ENCODE measurements at places on chromosomes 12 and 14.
A peak's percentile ranks its signal among the peaks of the same experiment; 100 is the strongest.

DNA sequence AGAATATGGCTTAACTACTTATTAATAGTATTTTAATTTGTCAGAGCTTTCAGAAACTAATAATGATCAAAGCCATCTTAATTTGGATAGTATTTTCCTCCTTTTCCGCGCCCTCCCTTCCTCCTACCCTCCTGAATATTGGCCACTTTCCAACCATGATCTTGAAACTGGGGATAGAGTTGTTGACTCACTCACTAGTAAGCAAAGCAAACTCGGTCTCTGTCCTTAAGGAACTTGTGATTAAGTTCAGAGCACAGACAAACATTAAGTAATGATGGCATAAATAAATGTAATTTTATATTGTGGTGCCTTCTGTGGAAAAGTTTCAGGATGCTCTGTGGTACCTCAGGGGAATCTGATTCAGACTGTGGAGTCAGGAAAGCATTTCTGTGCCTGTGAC, 75.7 kb downstream of the LRRK2 start:
- no peak for DNase-seq

DNA sequence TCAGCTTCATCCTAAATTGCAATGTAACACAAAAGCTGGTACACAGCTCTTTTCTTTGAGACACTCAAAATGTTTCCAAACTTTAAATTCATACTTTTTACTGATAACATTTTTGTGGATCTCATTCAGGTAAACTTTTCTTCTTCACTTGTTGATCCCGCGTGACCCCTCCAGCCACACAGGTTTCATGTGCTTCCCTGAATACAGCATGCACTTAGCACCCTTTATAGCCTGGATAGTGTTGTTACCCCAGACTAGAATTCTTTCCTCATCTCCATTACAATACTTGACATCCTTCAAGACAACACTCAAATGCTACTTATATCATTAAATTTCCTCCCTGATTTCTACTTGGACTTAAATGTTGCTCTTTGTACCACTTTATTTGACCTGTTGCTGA, 373.4 kb downstream of the RAD51B start:
- DNase-seq: no peak

- no peak for DNase-seq
Measured at GRCh38 chr12:46480724-46481123, 108.2 kb upstream of the SLC38A2 start.

GRCh38 chr12:54606556-54606955, 18.1 kb upstream of the PPP1R1A start:
- no peak for DNase-seq

DNA sequence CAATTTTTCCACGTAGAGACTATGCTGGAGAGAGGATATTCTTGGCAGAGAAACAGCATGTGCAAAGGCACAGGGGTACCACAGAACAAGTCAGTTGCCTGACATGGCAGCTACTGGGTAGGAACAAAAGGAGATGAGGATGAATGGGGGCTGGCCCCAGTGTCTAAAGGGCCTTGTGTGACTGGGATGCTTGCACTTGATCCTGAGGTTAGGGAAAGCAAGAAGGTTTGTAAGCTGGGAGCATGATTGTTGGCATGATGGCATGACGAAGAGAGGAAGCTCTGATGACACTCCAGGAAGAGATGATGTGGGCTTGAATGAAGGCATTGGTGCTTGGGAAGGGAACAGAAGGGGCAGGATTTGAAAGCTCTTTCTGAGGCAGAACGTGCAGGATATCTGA, 139.1 kb downstream of the ZFP36L1 start:
- DNase-seq: no peak

- DNase-seq: no peak
Measured at GRCh38 chr12:55737581-55738122, 5.3 kb upstream of the GDF11 start.

DNA sequence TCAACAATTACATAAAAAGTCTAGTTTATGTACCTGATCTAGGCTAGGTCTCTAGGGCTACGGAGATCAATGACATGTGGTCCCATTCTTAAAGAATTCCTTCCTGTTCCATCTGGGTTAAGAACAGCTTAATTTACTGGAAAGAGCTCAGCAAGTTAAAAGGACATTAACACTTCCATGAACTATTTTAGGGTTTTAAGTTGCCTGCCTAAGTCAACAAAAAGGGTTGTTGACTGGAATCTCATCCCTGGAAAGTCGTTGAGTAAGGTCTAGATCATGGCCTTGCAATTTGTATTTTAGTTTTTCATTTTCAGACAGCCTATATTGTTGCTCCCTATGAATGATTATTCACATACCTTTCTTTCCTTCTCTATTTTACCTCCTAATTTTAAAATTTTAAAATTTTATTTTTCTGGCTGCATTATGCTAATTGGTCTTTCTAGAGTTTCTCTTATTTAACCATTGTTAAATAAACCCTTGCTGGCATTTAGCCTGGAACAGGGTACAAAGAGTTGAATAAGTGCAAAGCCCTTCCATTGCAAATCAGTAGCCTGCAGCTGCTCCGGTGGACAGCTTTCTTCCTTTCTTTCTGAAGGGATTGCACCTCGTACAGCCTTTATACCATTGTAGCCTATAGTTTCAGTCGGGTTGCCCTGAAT, 66.3 kb downstream of the VRK1 start:
- DNase-seq: no peak

DNA sequence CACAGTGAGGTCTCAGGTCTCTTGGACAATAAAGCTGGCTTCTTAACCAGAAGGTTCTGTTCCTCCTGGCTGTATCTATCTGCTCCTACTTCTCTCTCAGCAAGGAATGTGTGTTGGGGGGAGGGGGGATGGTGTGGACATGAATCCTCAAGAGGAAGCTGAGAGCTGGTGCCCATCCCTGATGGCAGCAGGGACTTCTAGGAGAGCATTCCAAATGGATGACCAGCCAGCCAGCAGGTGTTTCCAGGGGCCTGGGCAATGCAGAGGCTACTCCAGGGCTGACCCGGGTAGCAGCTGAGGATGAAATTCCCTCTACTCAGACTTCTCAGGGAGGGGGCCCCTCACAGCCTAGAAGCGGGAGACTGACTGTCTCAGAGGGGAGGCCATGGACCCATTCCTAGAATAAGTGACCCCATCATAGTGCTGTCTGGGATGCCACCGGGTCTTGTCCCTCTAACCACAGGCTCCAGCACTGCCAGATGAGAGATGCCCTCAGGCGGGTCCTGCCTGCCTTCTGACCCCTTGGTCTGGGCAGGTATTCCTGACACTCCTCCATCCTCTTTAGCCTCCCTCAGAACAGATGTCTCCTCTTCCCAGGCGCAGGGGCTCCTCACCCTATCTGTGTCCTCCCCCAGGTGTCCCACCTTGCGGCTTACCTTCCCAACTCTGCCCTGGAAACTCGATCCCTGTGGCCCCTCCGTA, 1.2 kb downstream of the RAB15 start:
- DNase-seq: no peak

DNA sequence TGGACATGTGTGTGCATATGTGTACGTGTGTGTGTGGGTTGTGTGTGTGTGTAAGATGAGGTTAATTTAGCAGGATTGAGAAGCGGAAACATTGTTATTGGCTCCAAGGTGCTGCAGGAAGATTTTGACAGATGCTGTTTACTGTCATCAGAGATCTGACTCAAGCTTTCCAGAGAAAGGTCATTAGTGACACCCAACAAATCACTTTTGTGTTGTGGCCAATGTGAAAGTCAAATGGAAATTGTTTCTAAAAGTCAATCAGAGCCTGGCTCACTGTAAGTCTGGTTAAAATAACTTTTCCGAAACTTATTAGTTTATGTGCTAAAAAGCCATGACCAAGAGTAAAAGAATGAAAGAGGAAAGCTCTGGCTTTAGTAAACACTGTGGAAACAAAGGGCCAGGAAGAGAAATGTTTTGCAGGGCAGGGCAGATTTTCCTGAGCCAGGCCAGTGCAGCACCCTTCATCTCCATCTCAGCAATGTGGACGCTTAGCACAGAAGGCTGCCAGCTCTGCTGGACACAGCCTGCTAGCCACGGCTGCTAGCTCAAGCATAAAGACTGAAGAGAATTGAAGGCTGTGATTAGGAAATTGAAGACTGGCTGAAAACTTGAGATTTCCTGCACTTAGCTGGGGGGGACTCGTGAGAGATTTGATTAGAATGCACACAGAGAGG, 235.8 kb downstream of the NEDD1 start:
- DNase-seq: no peak

DNA sequence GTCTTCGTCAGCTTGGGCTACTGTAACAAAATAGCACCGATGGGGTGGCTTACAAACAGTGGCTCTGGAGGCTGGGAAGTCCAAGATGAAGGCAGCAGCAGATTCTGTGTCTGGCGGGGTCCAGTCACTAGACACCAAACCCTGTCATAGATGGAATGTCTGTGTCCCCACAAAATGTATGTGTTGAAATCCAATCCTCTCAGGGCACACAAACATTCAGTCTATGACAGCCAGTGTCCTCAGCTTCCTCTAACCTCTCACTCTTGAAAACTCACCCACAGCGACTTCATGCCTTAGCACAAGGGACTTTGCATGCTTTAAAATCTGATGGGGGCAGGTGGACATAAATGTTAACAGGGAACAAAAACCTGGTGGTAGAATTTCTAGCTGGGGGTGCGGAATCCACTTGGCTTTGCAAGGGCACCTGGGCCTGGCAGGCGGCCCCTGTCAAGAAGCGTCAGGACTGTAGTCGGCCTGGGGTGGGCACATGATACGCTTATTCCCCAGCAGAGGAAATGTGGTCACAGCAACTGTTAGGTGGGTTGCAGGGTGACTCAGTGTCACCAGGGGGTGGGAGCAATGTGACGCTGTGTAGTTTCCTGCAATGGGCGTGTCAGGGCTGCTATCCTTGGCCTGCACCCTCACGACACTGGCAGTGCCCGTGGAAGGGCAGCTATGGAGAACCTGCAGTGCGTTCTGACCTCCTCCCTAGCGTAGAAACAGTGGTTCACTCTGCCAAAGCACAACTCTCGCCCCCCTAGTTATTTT, 17.7 kb downstream of the RIN3 start:
- peak; percentile 86 for DNase-seq

DNA sequence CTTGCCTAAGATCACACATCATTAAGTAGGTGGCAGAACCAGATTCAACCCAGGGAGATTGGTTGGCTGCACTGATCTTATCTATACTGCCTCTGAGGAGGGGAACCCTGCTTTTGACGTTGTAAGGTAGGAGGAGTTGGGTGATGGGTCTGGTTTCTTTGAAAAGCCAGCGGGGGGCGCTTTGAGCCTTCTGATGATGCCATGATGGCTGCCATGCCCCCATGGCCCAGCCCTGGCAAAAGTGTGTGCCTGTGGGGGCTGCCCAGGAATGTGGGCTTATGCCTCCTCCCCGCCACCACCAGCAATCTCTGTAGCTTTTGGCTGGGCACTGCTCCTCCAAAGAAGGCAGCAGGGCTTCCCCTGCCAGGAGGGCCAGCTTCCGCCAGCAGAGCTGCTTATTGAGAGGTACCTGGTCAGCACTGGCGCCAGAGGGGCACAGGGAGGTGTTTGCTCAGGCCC, 224.3 kb downstream of the SLC41A2 start:
- peak; percentile 66 for DNase-seq

- DNase-seq: no peak
Measured at GRCh38 chr12:100827901-100828520, 33.4 kb downstream of the ANO4 start.

- no peak for DNase-seq
Measured at GRCh38 chr12:109953656-109954055, 42.5 kb downstream of the GIT2 start.

DNA sequence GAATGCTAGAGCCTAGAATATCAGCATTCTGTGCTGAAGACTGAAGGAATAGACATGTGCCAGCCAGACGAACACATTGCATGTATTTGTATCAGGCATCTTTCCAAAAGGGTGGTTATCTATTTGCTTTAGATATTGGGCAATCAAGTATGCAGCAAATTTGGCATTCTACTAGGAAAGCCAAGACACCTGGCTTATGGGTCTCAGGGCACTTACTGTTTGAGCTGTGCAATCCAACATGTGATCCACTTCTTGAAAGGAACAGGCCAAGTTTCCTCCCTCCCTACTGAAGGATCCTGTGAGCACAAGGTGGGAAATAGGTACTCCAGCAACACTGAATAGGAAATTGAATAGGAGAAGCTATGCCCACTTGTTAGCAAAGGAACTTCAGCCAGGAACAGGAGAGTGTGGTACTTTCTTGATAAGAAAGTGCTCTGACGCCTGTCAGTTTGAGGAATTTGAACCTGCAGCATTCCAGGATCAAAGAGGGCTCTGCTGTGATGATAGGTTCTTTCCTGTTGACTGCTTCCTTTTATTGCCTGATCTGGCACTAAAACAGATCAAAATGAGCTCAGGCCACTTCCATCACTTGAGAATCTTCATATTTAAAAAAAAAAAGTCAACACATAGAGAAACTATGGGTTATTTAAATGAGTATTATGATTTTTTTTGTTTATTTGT, 20.6 kb downstream of the OR6S1 start:
- no peak for DNase-seq

GRCh38 chr14:64983439-64984310, 3.0 kb upstream of the FNTB start:
- DNase-seq: peak; percentile 39

DNA sequence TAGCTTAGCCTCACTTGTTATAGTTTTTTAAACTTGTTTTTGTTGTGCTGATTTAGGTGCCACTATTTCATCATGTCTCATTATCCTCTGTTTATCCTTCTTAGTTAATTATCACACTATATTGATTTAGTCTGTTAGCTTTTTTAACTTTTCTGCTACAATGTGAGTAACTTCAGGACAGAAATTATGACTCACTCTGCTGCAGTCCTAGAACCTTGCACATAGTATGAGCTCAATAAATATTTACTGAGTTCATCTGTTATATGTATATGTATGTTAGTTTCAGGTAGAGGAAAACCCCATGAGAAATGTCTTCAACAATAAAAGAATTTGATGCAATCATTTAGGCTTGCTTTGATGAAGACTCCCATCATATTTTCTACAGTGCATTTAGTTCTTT, 224.3 kb upstream of the NAV3 start:
- no peak for DNase-seq

DNA sequence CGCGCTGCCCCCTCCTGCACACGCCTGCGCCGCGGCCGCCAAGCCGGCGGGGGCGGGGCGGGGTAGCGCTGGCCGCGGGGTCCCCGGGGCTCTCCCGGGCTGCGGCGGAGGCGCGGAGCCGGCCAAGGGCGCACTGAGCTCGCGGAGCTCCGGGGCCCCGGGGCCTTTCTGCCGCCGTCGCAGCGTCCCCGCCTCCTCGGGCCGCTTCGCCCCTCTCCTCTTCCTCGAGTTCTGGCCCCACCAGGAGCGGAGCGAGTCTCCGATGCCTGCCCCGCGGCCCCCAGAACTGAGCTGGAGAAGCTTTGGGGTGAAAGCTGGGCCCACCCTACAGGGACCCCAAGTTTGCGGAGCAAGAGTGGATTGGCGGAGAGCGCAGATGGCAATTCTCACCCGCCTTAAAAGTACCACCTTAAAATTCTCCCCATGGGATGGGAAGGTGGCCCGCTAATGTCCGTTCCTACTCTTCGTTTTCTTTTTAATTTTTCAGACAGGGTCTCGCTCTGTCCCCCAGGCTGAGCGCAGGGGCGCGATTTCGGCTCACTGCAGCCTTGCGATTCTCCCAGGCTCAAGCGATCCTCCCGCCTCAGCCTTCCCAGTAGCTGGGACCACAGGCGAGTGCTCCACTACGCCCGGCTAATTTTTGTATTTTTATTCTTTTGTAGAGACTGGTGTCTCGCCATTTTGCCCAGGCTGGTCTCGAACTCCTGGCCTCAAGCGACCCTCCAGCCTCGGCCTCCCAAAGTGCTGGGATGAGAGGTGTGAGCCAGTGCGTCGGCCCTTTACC, 129.6 kb downstream of the NDUFA12 start:
- no peak for DNase-seq

GRCh38 chr12:8823565-8824300, 1.3 kb downstream of the A2ML1 start:
- no peak for DNase-seq
